ENCODE measurements at places on chromosomes 3 and 15.

DNA sequence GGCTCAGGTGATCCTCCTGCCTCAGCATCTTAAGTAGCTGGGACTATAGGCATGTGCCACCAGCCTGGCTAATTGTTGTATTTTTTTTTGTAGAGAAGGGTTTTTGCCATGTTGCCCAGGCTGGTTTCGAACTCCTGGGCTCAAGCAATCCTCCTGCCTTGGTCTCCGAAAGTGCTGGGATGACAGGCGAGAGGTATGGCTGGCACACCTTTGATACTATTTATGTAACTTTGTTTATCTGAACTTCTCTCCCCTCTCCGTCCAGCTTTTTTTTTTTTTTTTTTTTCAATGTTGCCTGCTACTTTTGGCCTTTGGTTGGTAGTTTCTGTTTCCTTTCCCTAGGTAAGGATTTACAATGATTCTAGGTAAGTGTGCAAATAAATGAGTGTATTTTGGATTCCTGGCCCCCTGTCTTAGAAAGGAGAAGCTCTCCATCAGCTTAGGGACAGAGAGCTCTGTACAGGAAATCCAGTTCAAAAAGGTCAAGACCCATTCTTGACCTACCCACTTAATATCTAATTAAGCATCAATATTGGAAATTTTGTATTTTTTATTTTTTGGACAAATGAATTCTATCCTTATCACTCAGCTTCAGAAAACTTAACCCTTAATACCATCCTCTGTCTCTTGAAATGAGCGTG is 6.8 kb downstream of the ARL6IP5 start:
- DNase-seq: no peak

DNA sequence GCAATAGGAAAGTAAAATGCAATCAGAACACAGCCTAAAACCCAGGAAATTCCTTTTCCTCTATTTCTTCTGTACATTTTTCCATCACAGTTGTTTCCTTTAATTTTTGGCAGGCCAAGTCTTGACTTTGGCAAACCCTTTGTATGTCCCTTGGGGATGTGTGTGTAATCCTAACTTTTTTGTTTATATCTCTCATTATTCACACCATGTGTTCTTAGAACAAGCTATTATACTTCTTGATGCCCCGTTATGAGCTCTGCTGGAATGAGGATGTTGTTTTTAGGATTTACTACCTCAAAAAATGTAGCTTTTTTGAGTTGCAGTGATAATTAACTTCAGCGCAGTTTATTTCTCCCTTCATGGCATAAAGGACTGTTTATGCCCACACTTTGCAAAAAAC is 123.4 kb downstream of the ABI3BP start:
- DNase-seq: no peak

DNA sequence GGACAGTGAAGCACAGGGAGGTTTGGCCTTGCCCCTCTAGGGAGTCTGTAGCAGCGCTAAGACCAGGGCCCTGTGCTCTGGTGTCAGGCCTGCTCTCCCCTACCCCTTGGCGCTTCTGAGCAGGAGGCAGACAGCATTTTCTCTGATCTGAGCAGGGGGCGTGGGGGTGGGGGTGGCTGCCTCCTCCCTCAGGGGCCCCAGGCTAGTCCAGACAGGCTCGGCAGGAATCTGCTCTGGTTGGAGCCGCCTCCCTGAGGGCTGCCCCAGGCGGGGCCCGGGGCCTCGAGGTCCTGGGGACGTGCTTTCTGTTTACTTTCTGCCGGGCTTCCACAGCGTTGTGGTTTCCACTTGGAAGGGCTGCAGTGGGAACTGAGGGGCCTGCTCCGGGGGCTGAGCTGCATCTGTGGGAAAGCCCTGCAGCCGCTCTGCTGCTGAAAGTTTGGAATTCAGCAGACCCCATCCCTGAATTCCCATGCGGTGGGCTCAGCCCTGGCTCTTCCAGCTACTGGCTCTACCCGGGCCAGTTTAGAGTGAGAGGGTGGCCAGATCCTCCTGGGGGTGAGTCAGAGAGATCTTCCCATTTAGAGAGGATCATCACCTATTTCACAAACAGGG is 105.4 kb downstream of the LINGO1 start:
- no peak for DNase-seq

- no peak for DNase-seq
These were observed 354.1 kb downstream of the SHQ1 start for GRCh38 chr3:72494130-72494529.

DNA sequence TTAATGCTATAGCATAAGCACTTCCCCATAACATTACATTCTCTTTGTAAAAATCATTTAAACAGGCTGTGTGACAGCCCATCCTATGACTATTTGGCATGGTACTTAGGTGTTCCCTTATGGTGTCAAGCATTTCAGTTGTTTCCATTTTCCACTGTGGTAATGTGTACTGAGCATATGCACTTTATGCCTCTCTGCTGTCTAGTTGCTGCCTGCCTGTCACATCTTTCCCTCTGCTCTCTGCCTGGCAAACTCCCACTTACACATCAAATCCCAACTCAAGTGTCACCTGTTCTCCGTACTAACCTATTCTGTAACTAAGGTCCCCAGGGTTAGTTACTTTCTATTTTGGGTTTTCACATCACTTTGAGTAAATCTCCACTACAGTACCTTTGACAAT is 84.4 kb upstream of the STRIT1 start:
- DNase-seq: no peak

DNA sequence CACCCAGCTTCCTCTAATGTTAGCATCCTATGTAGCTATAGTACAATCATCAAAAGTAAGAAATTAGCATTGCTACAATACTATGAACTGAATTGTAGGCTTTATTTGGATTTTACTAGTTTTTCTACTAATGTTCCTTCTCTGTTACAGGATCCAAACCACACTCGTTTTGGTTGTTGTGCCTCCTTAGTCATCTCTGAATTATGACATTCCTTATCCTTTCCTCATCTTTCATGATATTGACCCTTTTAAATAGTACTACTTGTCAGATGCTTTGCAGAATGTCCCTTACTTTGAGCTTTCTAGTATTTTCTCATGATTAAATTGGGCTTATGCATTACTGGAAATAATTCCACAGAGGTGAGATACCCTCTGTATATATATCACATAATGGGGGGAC is 265.4 kb downstream of the VPS13C start:
- no peak for DNase-seq

DNA sequence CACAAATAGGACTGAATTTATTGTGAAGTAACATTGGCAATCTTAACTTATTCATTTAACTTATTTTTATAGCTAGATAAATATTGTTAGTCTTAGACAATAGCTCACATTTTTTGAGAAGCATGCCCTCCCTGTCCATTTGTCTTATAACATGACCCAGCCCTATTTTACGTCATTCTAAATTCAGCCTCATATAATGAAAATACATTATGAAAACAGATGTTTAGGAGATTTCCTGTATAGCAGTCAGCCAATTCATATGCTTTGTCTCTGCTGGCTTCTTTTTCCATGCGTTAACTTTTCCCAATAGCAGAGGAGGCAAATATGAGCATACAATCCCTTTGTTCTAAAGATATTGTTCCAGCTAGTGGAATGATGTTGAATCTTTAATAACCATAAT is 29.3 kb downstream of the CD200 start:
- no peak for DNase-seq

DNA sequence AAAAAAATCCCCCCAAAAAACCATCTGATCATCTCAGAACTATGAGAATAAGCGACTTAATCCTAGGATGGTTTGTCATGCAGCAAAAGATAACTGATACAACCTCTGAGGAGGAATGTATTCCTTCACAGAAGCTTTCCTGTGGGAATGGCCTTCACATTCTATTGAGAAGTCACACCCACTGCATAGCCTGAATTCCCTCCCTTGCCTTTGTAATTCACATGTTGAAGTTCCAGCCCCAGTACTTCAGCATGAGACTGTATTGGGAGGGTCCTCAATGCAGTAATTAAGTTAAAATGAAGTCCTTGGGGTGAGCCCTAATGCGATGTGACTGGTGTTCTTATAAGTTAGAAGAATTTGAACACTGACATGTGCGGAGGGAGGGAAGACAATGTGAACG is 395.2 kb downstream of the TUSC7 start:
- DNase-seq: no peak

- DNase-seq: no peak
These were observed 239.4 kb upstream of the THRB start for GRCh38 chr3:24734019-24734418.

GRCh38 chr3:101166150-101166549 is 154.2 kb downstream of the IMPG2 start:
- DNase-seq: no peak

GRCh38 chr3:156635973-156636372 is 38.4 kb upstream of the TIPARP start:
- no peak for DNase-seq

GRCh38 chr15:96960711-96961480 is 630.4 kb downstream of the NR2F2 start:
- DNase-seq: no peak

Data from C1 segment of cervical spinal cord (tissue), 14 donors.